Stimulated activated CD4-positive, alpha-beta T cell treated with anti-CD3 and anti-CD28 coated beads, TNF-alpha, amount 100 ng/mL, for 48 hours (primary cell): ENCODE measurements at places on chromosomes 16 and 17.

DNA sequence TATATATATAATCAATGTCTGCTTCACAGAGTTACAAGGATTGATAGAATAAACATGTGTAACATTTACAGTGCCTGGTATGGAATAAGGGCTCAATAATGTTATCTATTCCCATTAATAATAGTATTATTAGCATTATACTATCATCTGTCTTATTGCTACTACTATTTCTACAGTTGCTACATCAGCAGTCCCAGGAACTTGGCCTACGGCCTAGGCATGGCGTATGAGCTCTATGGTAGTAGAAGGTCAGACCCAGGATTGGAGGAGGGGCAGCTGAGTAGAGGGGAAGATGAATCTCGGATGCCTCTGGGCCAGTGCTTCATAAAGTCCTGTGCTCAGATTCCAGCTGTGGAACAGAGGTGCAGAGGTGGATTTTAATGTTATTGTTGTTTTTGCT, 146.3 kb upstream of the TBX2 start:
- DNase-seq: no peak

- no peak for DNase-seq
These were observed 3.2 kb upstream of the ASB16 start for GRCh38 chr17:44167181-44167861.

- DNase-seq: no peak
These were observed 289.8 kb downstream of the HS3ST3B1 start for GRCh38 chr17:14590459-14591250.

DNA sequence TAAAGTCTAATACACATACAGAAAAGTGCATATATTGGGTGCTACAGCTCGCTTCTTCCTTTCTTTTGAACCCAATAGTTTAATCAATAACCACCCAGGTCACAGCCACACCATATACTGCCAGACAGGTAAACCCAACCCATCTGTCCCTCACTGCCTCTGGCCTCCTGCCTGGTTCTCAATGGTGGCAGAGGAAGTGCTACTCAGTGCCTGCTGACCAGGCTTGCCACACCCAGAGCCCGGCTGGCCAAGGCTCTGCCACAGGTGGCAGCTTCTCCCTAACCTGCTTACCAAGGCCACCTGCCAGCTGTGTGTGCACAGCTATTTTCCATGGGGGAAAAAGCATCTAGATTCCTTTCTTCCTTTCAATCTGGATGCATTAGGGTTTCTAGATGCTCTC, 584 bp downstream of the PMP22 start:
- no peak for DNase-seq

DNA sequence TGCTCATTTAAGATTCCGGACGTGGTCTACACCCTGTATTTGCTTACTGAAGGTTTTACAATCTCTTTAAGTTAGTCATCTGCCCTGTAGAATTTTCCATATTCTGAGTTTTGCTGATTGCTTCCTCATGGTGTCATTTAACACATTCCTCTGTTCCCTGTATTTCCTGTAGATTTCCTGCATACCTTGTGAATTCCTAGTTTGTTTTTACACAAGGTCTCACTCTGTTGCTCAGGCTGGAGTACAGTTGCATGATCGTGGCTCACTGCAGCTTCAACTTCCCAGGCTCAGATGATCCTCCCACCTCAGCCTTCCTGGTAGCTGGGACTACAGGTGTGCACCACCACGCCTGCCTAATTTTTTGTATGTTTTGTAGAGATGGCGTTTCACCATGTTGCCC, 66.8 kb downstream of the CMIP start:
- DNase-seq: no peak

DNA sequence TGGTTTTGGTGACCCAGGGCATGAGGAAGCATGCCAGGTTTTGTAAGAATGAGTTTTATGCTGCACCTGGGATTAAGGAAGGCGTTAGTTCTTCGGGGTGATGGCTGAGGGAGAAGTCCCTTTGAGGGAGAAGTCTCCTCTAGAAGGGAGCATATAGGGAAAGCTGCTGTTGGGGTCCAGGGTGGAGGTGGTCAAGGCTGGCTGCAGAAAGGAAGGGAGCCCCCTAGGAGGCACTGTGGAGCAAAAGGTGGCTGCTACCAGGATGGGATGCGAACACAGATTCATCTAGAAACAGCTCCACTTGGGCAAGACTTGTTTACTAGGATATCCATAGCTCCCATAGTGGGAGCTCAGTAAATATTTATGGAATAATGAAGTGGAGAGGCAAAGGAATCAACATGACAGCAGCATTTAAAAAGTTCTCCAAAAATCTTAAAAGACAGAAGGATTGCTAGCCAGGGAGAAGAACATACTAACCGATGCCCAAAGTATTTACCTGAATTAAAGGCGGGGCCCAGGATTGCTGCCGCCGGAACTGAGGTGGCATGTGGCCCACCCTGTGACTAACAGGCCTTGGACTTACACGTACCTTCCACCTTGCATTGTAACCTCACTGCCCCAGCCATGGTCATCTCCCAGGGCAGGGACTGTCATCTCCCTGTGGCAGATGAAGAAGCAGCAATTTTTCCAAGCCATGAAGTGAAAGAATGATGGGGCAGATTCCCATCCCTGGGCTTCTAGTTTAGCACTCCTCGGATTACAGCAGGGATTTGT, 7.1 kb upstream of the LPCAT2 start:
- DNase-seq: no peak

DNA sequence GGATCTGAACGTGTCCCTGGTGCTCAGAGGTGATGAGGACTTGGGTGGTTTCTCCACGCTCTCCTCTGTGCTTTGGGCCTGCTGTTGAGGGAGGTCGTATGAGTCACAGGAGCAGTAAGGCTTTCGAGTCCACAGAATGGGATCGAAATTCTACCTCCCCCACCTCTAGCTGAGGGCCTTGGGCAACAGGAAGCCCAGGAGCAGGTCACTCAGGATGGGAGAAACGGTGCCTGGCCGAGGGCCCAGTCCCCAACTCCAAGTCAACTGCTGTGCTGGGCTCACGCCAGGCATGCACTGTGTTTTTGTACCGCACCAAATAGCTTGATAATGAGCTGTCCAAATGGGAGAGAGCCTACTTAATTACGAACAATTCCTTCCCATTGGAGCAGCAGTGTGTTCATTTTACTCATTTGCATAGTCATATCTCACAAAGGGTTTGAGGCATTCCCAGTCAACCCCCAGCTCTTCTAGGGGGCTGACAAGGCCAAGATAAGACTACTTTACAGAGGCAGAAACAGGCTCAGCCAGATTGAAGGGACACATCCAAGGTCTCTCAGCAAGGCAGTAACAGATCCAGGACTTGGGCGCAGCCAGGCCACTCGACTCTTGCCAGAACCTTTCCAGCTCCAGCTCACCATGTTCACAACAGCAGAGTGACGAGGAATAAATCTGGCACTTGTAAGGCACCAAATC, 53.6 kb downstream of the WNT3 start:
- no peak for DNase-seq

GRCh38 chr17:69314246-69315065, 12.5 kb downstream of the ABCA5 start:
- DNase-seq: no peak

DNA sequence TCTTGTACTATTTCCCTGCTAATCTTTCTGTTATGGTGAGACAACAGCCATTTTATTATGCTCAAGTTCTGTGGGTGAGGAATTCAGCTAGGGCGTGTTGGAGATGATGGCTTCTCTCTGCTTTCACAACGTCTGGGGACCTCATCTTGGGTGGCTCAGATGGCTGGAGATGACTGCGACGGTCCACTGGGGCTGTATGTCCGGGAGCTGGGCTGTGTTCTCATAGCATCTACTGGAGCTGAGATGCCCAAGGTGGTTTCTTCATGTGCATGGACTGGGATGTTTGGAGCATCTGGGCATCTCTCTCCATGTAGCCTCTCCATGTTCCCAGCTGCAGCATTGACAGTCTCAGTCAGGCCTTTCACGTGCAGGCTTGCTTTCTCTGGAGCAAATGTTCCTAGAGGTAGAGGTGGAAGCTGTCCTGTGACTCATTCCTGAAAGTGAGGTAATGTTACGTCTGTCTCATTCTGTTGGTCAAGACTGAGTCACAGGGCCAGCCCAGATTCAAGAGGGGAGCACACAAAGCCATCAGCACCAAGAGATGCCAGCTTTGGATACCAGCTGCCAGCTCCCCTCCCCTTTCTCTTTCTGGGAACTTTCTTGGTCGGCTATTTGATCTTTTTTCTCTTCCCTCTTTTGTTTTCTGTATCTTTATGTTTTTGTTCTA, 96.2 kb downstream of the RAP1GAP2 start:
- DNase-seq: no peak

GRCh38 chr17:81522491-81523401, 5.4 kb upstream of the FSCN2 start:
- DNase-seq: no peak

GRCh38 chr17:64131606-64132270, 1.8 kb upstream of the ERN1 start:
- DNase-seq: no peak

GRCh38 chr17:65085397-65085796, 28.9 kb upstream of the GNA13 start:
- no peak for DNase-seq

DNA sequence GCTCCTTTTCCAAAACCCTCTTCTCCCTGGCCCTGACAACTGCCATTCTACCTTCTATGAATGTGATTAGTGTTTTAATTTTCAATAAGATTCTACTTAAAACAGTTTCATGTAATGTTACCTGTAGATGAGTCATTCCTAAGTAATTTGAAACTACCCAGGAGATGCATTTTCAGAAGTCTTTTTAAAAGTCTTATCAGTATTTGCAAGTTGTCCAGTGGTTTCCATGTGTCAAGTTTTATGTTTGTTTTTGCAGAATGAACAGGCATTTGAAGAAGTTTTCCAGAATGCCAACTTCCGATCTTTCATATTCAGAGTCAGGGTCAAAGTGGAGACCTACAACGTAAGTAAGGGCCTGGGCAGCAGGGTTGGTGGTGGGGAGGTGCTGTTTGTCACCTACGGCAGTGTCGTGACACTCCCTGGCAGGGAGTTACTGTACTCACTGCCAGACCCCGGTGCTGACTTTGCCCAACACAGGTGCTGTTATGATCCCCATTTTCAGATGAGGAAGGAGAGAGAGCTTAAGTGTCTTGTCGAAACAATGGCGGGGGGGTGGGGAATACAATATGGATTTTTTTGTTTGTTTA, 65.0 kb downstream of the RPA1 start:
- DNase-seq: no peak

DNA sequence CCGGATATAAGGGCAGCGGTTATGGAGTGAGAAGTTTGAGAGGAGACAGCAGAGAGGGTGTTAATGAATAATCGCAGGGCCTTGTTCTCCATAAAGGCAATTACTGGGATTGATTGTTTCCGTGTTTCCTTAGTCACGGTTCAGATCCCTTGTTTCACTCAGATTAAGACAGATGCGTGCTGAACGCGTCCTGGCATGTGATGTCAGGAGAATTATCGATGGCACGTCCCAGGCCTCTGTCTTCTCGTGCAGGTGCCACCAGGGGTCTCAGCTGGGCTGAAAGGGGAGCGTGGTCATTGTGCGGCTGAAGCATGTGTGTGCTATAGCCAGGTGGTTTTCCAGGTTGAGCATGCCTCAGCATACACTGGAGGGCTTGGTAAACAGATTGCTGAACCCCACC, 142.4 kb upstream of the NOL11 start:
- no peak for DNase-seq

DNA sequence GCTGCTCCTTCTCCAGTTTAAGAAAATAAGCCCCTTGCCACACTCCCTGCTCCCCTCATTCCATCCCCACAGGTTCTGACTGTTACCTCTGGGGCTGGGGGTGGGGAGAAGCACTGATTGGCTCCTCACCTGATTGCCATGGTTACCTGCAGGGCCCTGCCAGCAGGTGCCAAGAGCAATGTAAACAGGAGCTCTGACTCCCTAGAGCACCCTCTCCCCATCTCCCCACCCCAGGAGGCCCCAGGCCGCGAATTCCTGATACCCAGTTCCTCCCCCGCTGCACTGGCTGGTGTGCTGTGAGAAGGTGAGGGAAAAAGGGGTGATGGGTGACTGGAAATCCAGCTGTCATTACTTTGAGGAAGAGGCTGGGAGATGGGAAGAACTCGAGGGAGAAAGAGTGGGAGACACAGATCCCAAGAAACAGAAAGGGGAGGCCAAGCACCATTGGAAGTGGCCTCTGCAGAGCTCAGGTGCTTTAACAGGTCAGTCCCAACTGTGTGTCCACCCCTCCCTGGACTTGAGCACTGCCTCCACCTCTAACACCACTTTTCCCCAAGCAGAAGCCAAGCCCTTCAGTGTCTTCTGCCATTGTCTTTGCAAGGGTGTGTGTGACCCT, 4.5 kb downstream of the PCGF2 start:
- no peak for DNase-seq

DNA sequence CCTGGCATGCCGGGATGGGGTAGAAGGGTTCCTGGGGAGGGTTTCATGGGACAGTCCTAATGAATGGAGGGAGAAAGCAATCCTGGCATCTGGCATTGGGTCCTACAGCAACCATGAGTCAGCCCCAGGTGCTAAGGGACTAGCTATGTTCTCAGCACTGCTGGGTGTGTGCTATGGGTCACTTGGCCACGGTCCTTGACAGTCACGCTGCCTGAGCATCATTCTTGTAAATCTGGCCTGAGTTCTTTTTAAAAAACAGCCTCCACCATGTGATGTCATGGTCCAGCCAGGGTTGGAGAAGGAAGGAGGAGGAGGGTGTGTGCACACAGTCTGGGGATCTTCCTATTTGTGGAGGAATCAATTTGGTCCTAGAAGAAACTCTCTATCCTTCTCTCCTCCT, 6.2 kb upstream of the RAMP2 start:
- DNase-seq: no peak

GRCh38 chr17:850851-851763, 69.0 kb downstream of the MRM3 start:
- DNase-seq: no peak

DNA sequence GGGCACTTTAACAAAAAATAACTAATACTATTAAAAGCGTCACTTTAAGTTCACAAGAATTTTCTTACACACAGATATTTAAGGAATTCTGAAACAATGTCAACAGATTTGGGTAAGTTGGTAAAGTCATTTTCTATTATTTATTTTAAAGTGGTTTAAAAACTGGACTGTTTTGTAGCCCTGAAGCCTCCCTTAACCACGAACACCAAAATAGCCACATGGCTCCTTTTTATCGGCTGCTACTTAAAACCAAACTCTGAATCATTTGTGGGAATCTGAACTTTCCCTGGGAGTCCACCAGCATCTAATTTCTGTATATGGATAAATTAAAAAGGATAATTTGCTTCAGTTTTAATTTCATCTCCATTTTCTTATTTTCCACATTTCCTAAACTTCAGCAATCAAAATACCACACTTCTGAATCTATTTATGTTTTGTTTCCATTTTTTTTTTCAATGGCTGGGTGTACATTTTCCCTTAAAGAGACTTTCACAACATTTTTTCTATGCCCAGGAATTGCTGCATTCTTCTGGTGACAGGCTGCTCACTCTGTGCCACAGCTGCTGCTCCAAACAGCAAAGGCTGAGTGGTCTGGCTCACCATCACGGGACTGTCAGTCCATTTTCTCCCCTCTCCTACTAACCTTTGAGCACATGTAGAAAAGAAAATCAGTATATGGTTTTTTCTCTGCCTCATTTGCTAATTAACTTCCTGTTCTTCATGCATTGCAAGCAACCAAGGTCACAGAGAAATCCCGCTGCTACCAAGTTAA, 255.5 kb upstream of the KCNJ16 start:
- DNase-seq: no peak
